ENCODE measurements at places on chromosomes 5 and 9.

DNA sequence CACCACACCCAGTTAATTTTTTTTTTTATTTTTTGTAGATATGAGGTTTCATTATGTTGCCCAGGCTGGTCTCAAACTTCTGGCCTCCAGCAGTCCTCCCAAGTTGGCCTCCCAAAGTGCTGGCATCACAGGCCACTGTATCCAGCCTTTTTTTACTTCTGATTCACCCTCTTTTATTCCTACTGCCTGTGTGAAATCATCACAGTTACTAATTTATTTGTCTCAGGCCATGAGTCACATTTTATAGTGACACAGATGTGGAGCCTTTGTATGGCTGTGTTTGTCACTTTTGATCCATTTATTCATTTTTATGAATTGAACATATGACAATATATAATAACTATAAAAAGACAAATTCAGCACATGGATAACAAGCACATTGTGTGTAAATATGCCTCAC is 67.1 kb upstream of the SNX2 start:
- no peak for DNase-seq

DNA sequence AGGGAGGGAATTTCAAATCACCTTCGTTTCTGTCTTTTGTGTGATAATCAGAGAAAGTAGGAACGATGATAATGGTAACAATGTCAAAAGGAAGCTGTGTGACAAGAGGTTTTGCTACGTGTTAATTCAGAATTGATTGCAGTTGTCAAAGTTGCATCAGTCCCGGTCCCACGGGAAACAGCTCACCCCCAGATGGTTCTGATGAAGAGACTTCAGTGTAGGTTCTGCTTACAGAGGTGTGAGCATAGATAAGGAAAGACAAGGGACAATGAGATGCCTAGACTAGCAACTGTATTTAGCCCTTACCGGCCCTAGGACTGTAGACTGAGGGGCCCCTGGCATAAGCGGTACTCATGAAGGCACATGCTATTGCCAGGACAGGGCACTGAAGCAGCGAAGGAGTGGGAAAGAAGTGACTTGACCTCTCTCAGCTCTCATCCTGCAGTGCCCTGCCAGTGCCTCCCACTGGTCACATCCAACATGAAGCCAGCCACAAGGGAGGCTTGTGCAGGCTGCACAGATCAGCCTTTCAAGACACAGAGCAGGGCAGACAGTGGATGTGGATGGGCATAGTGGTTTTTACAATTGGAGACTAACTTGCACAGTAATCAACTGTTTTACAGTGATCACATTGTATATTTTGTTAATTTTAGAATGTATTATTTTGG is 21.1 kb downstream of the PDE8B start:
- DNase-seq: no peak

DNA sequence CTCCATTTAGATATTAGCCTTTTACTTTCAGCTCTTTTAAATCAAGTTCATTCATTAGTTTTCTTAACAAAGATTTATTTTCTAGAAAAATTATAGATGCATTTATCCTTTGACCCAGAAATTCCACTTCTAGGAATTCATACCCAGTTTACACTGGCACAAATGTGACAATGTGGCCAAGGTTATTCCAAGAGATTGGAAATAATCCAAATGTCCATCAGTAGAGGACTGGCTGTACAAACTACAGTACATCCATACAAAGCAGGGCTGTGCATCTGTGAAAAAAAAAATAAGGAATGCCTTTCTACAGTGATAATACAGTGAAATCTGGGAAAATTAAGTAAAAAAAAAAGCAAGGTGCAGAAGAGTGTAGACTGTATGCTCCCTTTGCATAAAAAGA is 149.2 kb downstream of the GABBR2 start:
- DNase-seq: no peak

DNA sequence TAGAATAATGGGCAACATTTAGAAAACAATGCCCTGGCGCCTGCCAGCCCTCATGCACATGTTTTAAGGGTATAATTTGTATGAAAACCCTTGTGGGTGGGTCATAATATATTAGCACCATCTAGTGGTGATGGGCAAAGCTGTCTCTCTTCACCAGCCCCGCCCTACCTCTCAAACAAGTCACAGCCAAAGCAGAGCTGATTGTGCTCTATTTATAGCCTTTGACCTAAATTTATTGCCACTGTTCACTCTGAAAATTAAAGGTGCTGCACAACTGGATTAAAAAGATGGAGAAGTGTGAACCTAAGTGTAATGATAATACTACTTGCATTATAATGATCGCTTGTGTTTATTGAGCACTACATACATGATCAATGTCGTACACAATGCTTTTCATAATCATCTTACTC is 131.9 kb upstream of the ANKH start:
- DNase-seq: peak; percentile 25

- no peak for DNase-seq
These were observed 372.7 kb downstream of the PSAT1 start for GRCh38 chr9:78669591-78669990.

DNA sequence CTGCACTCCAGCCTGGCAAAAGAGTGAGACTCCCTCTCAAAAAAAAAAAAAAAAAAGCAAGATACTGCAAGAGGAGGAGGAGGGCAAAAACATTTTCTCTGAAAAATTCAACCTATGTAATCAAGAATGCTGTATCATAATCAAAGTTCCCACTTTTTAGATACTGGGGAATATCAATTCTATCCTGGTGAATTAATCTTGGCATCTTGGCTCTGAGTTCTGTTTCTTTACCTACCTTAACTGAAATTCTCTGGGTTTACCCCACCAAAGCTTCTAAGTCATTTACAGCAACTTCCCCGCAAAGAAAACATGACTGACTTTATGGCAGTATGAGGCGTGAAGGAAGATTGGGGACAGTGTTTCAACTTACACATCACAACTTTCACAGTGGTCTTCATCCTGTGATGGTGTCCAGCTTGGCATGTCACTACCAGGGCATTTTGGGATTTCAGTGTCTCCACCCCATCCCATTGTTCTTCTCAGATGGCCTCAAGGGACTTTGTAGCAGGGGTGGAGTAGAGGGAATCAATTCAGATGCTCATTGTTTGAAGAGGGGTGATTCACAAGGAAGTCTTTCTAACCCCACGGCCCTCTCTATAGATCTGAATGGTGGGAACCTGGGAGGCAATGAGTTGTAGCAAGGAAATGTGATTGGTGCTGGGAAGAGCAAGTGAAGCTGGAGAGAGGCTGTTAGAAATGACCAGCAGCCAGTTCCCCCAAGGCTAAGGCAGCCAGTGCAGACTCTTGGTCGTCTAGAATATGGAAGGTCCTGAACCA is 130.5 kb downstream of the SCAMP1 start:
- DNase-seq: no peak

GRCh38 chr9:37946971-37947370 is 43.0 kb upstream of the SLC25A51 start:
- no peak for DNase-seq

DNA sequence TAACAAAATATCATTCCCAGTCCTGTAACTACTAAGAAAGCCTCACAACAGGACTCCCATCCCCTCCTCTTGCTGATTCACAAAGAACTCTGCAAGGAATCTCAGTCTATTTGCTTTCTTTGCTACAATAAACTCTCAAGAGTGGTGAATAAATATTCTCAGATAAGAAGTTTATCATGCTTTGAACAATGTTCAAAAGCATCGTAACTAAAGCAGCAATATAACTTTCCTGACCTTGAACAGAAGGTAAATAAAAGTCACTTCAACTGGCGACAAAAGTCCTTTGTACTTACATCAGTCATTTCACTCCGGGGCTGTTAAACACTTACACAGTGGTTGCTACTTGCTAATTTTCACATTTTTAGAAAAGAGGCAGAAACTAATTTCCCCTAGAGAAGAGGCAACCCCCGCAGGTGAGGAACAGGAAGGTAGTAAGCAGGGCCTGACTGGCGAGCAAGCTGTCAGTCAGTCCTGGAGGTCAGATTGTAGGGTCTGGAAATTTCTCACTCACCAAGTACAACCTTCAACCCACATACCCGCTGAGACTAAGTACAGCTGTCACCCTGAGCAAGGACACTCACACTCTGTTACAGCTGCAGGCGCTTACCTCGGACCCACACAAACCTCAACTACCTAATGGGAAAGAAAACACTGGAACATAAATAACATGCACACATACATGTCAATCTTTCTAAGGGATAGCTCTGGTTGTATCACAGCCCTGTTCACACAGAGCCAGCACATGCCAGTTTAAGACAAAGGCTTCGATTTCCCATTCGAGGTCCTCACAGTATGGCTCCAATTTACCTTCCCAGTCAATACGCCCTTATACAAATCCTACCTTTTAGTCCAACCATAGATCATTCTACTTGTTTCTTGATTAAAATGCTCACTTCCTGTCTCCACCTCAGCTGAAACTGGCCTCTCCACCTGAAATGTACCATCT is 104.6 kb upstream of the RETREG1 start:
- DNase-seq: no peak

DNA sequence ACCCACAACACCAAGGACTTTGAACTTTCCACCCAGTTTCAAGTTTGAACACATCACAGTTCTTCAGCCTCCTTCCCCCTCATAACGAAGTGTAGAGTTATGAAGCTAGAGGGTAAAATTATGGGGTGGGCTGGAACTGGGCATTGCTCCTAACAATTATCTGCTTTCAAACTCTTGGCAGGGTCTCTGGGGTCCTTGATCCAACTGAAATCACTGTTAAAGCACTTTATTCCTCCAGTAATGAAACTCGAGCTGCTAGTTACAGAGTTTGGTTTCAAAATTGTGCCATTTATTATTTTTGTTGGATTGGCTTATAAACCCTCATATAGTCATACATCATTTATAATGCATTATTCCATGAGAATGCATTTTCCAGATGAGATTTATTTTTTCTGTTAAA is 158.5 kb downstream of the RGS3 start:
- no peak for DNase-seq

DNA sequence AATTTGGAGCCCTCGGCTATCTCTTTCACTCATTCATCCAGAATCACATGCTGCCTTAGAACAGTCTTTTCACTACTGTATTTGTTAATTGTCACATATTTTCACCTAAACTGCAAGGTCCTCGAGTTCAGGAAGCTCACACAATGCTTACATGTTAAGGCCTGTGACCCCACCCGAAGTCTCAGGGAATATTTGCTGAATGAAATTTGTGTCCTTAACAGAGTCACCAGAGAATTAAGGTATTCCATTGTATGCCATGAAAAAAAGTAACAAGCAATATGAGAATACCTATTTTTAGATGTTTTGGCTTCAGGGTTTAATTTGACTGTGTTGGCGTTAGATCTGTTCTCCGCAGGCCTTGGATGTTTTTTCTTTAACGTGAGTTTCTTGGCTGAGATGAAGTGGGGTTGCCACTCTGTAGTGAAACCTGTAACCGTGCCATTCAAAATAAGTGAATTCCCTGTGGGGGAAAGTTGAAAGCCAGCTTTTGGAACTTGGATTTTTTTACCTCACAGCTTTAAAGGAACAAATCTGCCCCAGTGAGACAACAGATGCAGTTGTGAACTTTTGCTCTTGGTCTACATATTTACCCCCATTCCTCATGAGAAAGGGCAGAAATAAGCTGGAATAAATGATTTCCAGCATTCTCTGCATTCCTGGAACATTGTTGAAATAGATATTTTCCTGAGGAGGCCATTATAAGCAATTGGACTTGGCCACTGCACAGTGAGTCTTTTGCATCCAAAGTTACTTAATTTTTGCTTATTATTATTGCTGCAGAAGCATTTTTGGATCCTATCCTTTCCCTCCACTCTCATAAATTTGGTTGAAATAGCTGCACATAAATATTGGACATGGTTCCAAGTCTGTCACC is 35.9 kb upstream of the FBP1 start:
- DNase-seq: no peak

- no peak for DNase-seq
These were observed 58.4 kb upstream of the NUDT12 start for GRCh38 chr5:103620851-103621547.

DNA sequence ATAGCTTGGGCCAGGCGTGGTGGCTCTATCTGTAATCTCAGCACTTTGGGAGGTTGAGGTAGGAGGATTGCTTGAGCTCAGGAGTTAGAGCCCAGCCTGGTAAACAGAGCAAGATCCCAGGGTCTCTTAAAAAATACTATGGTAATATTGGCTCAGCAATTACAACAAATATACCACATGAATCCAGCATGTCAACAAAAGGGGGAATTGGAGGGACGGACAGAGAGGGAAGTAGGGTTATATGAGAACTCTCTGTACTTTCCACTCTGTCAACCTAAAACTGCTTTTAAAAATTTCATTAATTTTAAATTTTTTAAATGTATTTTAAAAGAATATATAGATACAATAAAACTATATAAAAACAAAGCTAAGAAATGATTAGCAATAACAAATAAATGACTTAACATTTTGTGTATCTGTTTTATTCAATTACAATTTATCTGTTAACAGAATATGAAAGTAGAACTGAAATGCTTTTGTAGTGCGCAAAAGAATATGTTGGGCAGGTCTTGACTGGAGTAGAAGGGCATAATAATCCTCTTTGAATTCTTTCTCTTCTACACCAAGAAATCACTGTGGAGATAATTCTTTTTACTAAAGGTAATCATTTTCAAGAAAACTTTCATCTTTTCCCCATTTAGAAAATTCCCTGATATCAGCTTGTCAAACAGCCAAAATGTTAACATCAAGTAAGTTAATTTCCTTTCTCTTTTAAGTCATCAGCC is 12.9 kb upstream of the CDC42SE2 start:
- no peak for DNase-seq

DNA sequence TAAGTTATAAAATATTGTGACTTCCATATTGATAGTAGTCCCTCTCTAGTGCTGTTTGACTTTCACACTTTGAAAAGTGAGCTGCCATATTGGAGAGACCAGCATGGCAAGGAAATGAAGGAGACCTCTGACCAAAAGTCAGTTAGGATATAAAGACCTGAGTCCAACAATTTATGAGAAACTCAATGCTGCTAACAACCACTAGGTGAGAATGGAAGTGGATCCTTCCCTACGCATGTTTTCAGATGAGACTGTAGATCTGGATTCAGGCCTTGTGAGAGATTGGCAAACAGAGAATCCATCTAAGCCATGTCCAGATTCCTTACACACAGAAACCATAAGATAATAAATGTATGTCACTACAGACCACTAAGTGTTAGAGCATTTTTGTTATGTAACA is 81.6 kb downstream of the CTNND2 start:
- DNase-seq: no peak

DNA sequence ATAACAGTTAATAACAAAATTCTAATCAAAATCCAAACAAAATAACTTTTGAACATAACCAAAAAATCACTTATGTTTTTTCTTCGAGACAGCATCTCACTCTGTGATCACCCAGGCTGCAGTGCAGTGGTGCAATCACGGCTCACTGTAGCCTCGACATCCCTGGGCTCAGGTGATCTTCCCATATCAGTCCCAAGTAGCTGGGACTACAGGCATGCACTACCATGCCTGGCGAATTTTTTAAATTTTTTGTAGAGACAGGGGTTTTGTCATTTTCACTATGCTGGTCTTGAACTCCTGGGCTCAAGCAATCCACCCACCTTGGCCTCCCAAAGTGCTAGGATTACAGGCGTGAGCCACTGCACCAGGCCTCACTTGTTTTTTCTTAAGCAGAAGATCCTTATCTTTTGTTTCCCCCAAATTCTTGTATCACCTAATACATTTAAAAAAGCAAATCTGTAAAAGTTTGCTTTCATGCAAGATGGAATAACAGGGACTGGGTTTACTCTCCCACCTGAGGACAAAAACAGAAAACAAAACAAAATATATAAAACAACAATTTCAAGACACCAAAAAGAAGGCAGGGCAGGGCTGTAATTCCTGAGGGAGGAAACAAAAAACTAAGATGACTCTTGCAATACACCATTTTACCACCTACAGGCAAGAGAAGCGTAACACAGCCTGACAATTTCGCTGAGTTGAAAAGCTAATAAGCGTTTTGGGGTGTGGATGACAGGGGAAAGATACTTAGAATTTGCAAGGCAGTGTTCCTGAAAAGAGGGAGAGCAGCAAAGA is 71.4 kb downstream of the RAPGEF6 start:
- DNase-seq: no peak
